Esophagus mucosa (tissue), 1 donor: ENCODE measurements at places on chromosomes 2 and 18.

- no peak for ATAC-seq
Observed at GRCh38 chr2:179449010-179449409, 184.4 kb upstream of the SESTD1 start.

GRCh38 chr2:240347373-240347940, 88.0 kb upstream of the GPC1 start:
- no peak for ATAC-seq

- ATAC-seq, result no peak
Observed at GRCh38 chr2:88261725-88262124, 91.6 kb downstream of the THNSL2 start.

GRCh38 chr2:149587950-149588487, 444 bp upstream of the MMADHC start:
- ATAC-seq, result no peak

DNA sequence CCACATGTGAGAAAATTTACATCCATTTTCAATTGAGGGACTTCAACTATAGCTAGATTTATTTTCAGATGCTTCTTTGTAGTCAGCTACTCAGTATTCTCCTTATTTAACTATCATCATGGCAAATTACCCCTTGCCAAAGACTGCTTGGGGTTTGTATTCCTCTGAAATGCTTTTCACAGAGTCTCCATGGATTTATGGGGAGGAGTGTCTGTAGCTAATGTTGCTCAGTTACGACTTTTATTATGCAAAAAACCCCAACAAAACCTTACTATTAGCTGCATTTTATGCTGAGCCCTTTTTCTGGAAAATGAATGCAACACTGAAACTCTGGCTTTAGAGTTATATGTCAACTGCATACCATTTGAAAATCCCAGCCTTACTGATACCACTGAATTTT, 78.6 kb downstream of the RFTN2 start:
- no peak for ATAC-seq

- ATAC-seq, result no peak
Observed at GRCh38 chr2:4346628-4347027, 643.3 kb downstream of the DCDC2C start.

DNA sequence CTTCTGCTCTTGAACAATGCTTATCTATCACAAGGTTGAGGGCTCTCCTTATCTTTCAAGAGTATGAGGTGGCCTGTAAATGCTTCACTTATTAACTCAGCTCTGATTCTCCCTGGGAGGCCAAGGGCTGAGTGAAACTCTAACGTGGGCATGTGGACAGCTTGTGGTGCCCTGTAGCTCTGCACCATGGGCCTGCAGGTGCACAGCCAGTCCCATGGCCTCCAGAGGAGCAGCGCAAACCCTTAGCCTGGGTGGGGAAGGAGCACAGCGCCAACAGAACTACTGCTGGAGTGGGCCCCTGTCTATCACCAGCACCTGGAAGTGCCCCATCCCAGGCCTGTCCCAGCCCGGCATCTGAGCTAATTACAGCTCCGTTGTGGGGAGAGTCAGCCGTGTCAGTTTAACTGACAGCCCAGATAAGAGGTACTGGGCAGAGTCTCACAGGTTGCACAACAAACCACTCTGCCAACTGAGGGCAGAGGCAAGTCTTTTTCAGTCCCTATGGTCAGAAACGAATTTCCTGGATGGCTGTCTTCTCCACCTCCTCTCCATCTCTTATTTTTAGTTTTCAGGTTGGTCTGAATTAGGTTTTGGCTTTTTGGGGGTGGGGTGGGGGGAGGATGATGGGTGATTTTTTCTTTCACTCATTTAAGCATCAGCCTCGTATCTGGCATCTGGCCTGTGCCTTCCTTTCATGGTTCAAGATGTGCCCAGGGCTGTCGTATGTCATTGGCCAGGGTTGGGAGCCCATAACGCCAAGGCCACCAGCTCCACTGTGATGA, 219.5 kb downstream of the BCL2 start:
- no peak for ATAC-seq

DNA sequence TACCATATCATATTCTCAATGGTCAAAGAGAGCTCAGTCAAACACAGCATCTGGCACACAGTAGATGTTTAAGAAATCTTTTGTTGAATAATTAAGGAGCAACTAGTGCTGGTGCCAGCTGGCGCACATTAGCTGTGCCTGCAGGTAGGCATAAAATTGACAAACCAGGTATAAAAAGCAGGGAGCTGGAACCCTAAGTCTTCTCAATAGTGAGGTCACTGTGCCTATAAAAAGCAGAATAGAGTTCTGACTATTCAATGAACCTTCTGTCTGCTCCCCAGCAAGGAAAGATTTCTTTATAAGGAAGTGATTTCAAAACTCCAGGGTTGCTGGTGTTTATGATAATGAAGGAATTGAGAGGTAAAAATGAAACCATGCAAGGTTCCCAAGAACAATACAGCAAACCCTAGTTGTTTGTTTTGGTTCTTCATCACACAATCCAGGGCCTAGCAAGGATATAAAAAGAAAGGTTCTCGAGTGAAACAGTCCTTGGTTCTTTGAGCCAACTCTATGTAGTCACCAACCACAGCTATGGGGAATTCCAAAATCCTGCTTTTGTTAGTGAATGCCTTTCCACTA, 76.1 kb downstream of the THADA start:
- ATAC-seq, result peak; percentile 86

GRCh38 chr2:113273027-113273551, 5.6 kb downstream of the PAX8 start:
- no peak for ATAC-seq
